Upper lobe of left lung (tissue), 6 donors: ENCODE measurements at places on chromosomes 3 and 15.

- H3K36me3 ChIP-seq: no peaks in the 10 kb centered on the region
- DNase-seq: peak; percentile 52
- no peaks in the 10 kb centered on the region for H3K27me3 ChIP-seq
These were observed 83.9 kb upstream of the PLXND1 start for GRCh38 chr3:129690406-129690805.

- H3K4me1 ChIP-seq: peaks cover 7% of the 10 kb centered on the region
- H3K36me3 ChIP-seq: no peaks in the 10 kb centered on the region
- H3K27me3 ChIP-seq: no peaks in the 10 kb centered on the region
- no peak overlapping the region for H3K4me3 ChIP-seq
- DNase-seq: no peak
These were observed 6.1 kb upstream of the NR2E3 start for GRCh38 chr15:71804226-71804625.

DNA sequence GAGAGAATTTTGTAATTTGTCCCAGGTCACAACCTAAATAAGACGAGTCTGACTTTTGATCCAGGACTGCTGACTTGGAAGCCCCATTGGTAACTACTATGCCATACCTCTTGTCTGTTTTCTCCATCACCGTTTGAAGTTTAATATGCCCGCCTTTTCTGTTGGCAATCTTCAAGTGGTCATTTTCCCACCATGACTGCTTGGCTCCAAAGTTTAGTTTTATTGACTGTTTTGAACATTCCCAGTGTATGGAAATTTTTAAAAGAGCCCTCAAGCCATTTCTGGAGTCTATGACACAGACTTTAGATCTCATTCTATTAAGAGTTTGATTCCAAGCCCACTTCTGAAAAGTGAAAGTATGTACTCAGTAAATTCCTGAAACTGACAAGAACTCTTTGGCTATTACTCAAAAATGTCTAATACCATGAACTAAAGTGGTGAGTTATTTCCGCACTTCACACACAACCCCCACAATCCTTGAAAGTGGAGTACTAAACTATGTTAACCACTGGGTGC lies 136.7 kb upstream of the ADAMTS9 start:
- DNase-seq: peak; percentile 30
- H3K4me3 ChIP-seq: no peak overlapping the region
- H3K27me3 ChIP-seq: no peaks in the 10 kb centered on the region

DNA sequence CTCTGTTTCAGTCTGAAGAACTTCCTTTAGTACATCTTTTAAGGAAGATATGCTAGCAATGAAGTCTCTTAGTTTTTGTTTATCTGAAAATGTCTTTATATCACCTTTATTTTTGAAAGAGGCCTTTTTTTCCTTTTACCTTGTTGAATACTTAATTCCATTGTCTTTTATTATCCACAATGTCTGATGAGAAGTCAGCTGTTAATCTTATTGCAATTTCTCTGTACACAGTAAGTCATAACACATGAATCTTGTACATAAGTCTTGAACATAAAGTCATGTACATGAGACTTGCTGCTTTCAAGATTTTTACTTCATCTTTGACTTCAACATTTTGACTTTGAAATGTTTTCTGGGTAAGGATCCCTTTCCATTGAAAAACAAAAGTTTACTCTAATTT lies 424.3 kb upstream of the ATP10A start:
- no peak for DNase-seq
- H3K4me3 ChIP-seq: no peak overlapping the region
- no peak overlapping the region for H3K27ac ChIP-seq
- H3K27me3 ChIP-seq: no peaks in the 10 kb centered on the region
- H3K36me3 ChIP-seq: no peaks in the 10 kb centered on the region
- no peaks in the 10 kb centered on the region for H3K4me1 ChIP-seq

- H3K27ac ChIP-seq: peak overlapping the region; percentile 67
- H3K4me3 ChIP-seq: no peak overlapping the region
- H3K27me3 ChIP-seq: no peaks in the 10 kb centered on the region
- no peaks in the 10 kb centered on the region for H3K4me1 ChIP-seq
These were observed 116.1 kb downstream of the PDE8A start for GRCh38 chr15:85097725-85098124.
